8988T (cell line): ENCODE measurements at places on chromosomes 5 and 9.

DNA sequence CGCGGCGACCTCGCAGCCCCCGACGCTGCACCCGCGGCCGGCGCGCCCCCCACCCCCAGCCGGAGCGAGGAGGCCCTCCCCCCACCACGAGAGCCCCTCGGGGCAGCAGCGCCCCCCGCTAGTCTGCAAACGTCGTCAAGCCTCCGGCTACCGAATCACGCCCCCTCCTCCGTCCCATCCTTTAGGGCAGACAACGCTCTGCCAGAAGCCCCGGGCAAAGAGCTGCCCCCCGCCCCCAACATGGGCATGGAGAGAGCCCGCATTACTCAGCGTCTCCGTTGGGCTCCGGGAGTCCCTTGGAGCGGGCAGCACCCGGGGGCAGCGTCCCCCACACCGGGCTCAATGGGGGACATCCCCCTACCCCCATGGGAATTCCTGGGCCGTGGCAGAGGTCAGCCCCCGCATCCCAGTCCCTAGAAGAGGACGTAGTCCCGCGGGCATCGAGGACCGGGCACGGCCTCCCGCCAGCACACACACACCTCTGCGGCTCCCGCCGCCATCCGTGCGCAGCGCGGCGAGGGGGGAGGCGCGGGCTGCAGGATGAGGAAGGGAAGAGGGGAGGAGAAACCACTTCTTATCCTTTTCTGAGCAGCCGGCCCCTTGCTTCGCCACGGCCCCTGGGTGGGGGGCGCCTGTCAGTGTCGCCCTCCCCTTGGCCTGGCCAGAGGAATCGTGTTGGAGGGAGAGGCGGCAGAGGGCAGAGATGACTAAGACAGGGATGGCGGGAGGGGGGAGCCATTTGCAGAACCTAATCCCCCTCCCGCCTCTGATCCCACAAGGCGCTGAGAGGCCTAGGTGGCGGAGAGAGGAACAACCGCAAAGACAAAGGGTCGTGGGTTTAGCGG is 750 bp downstream of the DNM1 start:
- peak; percentile 69 for DNase-seq

GRCh38 chr9:137441289-137441934 is at the start of gene ENTPD8:
ENTPD8 (minus strand) TSS chr9:137441357; CDS start chr9:137438285, 3,072 bp downstream.
- peak; percentile 98 for DNase-seq

DNA sequence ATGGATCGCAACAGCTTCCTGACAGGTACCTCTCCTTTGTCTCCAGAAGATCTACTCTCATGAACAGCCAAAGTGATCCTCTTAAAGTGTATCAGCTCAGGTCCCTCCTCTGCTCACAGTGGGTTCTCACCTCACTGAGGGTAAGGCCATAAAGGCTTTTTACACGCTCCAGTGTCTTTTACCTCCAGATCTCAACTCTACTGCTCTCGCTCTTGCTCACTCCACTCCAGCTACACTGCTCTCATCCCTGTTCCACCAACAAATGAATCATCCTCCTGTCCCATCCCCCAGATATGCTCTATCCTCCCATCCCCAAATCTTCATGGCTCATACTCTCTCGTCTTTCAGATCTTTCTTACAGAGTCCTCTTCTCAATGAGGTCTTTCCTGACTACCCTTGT is 248.6 kb upstream of the EFNA5 start:
- no peak for DNase-seq

DNA sequence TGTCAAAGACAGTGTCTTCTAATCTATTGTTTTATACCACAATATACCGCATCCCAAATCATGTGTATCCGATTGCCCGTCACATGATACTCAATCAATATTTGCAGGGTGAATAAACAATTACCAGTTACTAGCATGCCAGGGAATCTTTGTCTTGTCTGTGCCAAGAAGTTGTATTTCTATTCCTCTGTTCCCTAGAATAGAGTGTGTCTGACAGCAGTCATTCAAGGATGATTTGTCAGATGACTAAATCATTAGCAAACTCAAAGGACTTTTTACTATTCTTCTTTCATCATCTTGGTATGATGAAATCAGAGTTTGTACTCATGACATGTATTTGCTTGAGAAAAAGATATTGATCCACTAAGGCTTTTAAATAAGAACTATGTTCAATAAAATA is 348.8 kb downstream of the HTR1A start:
- no peak for DNase-seq

DNA sequence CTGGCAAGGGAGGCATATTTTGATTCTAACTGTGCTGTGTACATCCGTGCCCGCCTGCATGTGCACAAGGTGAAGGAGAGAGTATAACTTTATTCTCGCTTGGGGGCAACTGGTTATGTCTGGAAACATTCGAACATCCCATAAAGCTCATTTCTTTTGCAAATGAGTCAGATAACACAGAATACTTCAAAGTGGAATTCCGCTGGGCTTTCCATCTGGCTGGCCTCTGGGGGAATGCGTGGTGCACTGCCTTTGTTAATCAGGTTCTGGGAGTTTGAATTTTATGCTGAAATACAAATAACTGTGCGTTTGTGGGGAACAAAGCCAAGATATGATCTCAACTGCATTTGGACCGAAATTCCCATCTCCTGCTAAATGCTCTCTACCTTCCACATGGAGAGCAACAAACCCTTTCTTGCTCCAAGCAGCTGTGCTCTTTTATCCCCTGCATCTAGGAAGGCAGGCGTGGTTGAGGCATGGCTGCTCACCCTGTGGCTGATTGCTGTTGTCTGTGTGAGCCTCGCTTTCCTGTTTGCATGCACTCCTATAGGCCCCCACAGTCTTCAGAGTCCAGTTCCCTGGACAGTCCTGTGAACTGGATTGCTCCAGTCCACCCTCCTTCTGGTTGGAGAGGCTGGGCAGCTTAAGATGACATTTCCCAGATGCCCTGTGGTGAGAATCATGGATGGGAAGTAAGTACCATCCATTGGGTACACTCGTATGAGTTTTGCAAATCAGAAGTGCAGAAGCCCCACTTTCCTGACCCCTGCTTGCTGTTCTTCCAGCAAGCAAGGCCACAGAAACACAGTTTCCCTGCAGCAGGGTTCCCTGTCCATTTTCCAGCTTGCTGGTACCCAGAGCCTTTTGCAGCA is 82.9 kb upstream of the ALDH1B1 start:
- DNase-seq: no peak

DNA sequence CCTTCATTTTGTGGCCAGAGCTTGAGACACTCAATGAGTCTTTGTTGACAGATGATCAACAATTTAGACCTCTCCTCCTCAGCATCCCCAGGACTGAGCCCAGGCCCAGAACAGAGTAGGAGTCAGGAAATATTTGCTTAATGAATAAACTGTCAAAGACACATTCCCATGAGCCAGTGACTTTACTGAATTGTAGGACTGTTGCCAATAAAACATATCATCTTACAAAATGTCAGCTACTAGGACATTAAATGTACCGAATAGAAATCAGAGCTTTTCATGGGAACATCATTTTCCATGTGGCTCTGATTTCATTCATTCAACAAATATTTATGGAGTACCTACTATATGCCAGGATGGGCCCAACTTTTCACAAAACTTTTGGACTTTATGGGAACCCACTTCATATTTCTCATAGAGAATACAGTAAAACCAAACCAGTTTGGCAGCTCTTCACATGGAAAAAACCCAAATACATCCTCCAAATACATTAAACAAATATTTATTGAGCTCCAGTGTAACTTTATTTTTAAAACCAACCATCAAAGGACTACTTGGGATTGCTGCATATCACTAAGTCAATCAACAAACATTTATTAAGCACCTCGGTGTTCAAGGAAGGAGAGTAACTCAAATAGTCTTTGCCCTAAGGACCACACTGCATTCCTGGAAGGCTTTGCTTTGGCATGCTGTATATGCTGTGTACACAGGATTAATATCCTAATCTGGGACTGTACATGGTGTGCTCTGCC is 11.4 kb downstream of the VDAC1 start:
- no peak for DNase-seq

DNA sequence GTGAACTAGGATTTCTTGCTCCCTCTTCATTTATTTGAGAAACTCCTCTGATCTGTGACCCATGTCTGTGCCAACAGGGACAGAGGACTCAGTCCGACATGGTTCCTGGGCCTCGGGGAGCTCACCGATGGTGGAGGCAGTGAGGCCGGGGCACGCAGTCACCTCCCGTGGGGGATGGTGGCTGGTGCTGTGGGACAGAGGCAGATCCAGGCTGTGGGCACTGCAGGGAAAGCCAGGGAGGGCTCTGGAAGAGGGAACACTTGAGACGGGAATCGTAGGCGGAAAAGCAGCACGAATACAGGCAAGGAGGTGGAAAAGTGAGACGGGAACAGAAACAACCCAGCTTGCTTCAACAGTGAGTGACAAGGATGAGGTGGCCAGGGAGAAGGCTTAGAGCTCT is 127.8 kb downstream of the GABBR2 start:
- DNase-seq: no peak
